SK-MEL-5 (cell line): ENCODE measurements at places on chromosomes 6 and 20.

GRCh38 chr6:15549371-15549770 is 113.5 kb downstream of the DTNBP1 start:
- DNase-seq: no peak

DNA sequence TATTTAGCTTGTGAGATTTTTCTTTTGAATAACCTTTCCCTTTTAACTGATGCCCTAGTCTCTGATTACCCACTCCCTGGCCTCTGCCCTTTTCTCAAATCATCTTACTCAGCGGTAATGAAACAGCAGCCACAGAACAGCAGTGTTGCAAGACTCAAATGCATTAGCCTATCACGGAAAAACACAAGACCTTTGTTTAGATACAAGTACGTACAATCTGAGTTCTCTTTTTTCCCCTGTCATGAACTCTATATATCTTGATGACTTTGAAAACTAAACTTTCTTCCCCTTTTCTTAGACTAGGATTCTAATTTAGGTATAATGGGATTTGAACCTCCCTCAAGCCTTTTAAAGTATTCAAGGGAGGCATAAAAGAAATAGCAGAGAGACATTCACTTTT is 1034.9 kb downstream of the EYS start:
- peak; percentile 41 for DNase-seq

DNA sequence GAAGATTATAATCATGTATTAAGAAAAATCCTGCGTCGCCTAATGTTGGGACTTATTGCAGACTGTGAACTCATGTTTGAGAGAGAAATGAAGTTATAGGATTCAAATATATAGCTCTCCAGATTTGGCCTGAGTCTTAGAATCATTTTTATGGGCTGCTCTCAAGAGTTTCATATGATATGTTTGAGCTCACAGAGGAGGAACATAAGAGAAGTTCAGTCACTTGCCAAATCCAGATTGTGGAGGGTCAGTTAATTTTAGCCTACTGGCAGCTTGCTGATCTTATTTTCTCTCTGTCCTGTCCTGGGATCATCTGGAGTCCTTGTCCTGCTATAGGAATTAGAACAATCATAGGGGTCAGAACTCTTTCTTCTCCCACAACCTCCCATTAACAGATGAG is 186.1 kb upstream of the SUPT3H start:
- no peak for DNase-seq

- DNase-seq: peak; percentile 22
Measured at GRCh38 chr20:16699293-16699692, 30.5 kb upstream of the SNRPB2 start.

GRCh38 chr20:47466213-47466612 is 35.5 kb upstream of the NCOA3 start:
- no peak for DNase-seq

DNA sequence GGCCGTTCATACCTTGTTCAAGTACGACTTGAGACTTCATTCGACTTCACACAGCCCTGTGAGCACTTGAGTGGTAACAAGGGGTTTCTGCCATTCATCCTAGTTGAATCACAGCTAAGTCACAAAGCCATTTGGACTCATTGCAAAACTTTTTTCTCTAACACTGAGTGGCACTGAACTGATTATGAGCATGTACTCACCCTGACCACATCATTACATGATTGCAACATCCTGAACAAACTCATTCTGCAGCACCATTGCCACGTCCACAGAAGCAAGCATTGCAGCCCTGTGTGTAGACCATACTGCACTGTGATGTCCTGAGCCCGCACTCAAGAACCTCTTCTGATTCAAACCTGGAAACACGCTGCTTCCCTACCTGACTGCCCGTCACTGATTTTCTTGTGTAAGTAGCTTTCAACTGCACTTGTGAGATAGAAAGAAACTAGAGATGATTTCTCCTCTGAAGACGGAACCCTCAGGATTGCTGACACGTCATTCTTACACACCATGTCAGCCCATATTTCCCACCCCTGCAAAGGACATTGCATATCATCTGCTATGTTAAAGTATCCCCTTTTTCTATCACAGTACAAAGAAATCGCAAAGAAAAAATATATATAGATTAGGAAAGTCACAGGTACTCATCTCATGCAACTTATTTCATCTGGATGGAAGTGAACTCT is 81.6 kb downstream of the C6orf118 start:
- no peak for DNase-seq

- DNase-seq: no peak
Measured at GRCh38 chr6:13700232-13700631, 11.4 kb downstream of the RANBP9 start.

GRCh38 chr6:137571854-137572253 is 77.7 kb upstream of the OLIG3 start:
- peak; percentile 55 for DNase-seq

- DNase-seq: no peak
Measured at GRCh38 chr20:2680046-2680445, 12.5 kb upstream of the EBF4 start.

DNA sequence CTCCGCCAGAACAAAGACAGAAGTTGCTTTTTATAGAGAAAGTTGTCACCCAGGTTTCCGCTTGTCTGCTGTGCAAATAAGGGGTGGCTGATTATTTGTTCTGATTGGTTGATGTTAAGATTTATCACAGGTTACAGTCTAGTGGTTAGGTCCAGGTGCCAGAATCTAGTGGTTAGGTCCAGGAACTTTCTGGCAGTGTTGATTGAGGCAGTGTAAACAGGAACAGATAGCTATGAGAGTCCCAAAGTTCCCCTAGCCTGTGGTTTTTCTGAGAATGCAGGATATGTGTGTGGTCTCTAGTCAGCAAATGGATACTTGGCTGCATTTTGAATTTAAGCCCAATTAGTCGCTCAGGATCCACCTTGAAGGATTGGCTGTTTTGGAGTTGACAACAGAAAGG is 148.0 kb downstream of the TMEM200A start:
- DNase-seq: no peak

DNA sequence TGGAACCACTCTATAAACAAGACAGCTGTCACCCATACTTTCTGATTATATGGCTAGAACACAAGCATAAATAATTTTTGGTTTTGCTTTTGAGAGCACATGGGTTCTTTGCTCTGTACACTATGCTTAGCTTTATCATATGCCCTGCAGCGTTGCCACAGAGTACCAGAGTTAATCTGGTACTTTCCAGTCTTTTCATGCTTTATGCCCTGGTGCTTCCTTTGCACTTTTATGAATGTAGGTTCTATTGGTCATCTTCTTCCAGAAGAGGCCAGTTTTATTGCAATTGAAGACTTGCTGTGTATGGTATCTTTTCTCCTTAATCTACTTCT is 20.8 kb downstream of the SHLD1 start:
- DNase-seq: no peak

DNA sequence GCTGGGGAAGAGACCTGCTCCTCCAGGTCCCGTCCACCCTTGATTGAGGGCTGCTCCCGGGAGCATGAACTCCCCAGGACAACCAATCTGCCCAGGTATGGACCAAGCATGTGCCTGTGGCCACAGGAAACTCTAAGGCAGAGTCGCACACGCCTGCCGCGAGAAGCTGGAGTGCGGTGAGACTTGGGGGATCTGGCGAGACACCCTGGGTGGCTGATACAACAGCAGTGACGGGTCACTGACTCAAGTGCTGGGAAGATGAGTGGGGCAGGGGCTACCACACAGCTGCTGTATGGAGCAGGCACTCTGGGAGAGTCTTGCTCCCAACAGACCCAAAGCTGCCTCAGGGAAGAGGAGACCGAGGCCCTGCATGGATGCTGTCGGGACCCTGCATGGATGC is 40.1 kb downstream of the BFSP1 start:
- DNase-seq: no peak

DNA sequence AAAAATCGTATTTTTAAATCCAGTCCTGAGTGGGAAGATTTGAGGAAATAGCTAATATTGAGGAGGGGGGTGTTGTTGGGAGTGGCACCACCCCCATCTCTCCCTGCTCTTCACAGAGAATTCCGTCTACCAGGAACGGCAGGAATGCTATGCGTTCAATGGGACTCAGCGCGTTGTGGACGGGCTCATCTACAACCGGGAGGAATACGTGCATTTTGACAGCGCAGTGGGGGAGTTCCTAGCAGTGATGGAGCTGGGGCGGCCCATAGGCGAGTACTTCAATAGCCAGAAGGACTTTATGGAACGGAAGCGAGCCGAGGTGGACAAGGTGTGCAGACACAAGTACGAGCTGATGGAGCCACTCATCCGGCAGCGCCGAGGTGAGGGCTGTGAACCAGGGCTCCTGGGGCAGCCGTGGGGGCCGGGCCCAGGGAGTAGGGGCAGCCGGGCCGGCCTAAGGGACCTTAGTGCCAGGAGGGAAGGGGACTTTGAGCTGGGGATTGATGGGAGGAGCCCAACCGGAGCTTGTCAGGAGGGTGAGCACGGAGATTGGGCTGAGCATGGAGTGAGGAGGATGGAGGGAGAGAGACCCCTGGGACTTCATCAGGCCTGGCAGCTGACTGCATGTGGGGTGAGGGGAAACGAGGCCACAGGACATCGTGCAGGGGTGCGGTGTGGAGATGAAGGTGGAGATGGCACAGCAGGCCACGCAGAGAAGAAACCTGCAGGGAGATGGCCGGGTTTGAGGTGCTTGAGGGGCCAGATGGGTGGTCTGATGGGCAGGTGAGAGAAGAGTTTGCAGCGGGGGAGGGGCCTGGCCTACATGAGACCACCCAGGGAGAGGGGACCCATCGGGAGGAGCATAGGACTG is 41.3 kb downstream of the HLA-DPB1 start:
- DNase-seq: no peak

DNA sequence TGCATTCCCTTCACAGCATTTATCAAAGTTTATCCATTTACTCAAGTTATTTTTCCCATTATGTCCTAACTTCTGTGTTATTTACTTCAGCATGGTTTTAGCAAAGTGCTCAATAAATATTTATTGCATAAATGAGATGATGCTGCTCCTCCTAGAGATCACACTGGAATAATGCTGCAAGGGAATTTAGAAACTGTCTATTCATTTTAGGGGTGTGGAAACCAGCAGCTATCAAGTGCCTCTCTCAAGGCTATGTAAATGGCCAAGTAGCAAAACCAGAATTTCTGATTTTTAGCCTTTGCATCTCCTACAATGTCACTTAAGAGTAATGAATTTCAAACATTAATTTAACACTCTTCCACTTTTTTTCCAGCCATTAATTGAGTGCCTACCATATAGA is 316.2 kb downstream of the COL12A1 start:
- DNase-seq: no peak

DNA sequence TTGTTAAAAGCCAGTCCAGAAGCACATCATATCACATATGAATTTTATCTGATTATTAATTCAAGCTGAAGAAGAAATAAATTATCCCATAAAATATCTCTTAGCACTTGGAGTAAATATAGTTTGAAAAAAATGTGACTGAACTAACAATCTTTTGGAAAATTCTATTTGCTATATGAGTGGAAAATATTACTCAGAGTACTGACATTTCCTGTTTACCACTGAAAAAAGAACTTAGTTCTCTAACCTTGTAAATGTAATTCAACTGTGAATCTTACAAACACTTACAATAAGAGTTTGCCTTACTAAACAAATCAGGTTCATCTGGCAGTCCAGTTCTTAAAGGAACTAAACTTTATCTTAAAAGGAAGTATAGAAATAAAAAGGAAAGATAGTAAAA is 44.2 kb downstream of the MOXD1 start:
- DNase-seq: no peak

GRCh38 chr6:89353118-89353556 is 615 bp upstream of the UBE2J1 start:
- DNase-seq: no peak

GRCh38 chr20:257419-257818 is at the start of gene DEFB132:
TSS of gene DEFB132 (plus strand) at chr20:257724. CDS start at chr20:257779, 55 bp downstream.
- DNase-seq: no peak

GRCh38 chr20:38111366-38112232 is 53.5 kb downstream of the TGM2 start:
- DNase-seq: no peak

GRCh38 chr6:97865612-97866011 is 582.6 kb upstream of the MMS22L start:
- DNase-seq: no peak

DNA sequence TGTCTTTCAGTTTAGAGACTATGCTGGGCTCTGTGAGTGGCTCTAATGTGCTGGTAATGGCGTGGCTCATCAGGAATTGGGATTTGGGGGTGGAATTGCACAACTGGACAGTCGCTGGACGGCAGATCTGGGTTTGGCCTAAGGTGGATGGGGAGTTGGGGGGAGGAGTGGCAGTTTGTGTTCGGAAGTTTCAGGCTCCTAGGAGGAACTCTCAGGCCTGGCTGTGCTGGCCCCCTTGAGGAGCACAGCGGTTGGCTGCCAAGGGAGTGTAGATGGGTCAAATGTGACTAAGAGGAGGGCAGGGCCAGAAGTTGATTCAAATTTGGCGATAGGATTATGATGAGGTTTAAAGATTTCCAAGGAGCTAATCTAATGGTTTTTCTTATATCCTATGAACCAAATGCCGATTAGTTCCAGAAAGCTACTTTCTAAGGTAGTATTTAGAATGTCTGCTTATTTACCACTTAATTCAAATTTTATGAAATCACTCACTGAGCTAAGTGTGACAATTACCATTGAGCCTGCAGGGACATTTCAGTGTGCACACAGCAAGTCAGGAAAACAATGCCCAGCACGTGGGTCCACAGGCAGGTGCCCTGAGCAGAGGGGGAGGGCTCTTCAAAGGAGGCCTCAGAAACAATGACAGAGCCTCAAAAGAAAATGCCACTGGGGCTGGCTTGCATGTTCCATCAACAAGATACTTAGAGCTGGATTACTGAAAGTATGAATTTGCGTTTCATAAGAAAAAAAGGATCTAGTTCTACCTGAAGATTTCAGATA is 111.0 kb downstream of the GJA10 start:
- DNase-seq: no peak

GRCh38 chr6:125512621-125513020 is 210.9 kb upstream of the HDDC2 start:
- DNase-seq: peak; percentile 64

DNA sequence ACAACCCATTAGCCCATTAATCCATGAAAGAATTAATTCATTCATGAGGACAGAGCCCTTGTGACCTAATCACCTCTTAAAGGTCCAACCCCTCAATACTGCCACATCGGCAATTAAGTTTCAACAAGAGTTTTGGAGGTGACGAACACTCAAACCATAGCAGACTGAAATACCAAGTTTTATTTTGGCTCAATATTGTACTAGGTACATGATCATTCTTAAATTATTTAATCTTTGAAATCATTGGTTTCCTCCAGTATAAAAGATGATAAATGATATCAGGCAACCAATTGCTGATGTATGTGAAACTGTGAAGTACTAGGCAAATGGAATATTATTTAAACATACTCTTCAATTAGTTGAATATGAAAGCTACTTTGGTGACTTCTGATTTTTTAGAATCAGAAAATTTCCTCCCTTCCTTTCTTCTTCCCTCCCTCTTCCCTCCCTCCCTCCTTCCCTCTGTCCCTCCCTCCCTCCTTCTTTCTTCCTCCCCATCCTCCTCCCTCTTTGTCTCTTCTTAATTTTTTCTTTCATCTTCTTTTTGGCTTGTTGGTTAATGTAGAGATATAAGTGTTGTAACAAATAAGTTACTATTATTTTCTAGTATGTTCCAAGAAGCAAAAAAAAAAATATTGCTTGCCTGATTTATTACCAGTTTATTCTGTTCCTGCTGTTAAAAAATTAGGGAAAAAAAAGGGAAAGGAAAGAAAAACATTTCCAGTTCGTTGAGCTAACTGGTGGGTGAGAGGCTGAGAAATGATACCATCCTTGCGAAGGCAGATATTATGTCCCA is 233.9 kb upstream of the ZNF217 start:
- DNase-seq: peak; percentile 22

GRCh38 chr6:128932061-128932460 is 49.1 kb downstream of the LAMA2 start:
- peak; percentile 2 for DNase-seq
